HCEC 1CT (cell line): ENCODE measurements at places on chromosomes 5 and 9.

GRCh38 chr9:20944507-20944906, 86.9 kb downstream of the HACD4 start:
- DNase-seq: no peak

DNA sequence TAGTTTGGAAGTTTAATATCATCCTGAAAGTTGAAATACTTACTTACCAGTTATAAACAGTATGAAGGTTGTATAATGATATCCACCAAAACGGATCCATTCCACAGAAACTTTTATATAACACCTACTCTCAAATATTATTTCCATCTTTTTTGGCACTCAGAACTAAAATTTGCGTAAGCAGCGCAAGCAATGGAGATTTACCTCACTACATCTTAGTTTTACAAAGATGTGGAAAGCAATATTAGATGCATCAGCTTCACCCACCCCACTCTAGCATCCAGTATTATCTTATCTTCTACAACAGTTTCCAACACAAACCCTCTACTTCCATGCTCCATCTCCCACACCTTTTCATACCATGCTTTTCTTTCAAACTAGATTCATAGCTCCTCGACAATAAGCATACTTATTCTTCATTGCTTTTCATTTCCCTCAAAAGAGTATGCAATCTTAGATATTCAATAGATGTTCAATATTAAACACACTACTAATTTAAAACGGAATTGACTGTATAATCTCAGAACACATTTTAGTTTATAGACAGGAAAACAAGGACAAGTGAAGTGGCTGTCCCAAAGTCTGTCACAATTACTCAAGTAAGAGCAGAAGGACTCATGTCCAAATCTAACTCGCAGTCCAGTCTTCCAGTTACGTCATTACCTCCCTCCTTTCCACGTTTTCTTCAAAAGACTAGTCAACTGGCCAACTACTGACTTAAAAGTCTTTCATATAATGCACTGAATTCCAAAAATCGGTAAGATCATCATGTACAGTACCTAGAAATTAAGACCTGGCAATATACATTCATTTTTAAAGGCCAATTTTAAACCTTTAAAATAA, 2.2 kb downstream of the PPP2CA start:
- DNase-seq: peak; percentile 33

- no peak for DNase-seq
Measured at GRCh38 chr9:104774831-104775573, 11.1 kb downstream of the NIPSNAP3B start.

DNA sequence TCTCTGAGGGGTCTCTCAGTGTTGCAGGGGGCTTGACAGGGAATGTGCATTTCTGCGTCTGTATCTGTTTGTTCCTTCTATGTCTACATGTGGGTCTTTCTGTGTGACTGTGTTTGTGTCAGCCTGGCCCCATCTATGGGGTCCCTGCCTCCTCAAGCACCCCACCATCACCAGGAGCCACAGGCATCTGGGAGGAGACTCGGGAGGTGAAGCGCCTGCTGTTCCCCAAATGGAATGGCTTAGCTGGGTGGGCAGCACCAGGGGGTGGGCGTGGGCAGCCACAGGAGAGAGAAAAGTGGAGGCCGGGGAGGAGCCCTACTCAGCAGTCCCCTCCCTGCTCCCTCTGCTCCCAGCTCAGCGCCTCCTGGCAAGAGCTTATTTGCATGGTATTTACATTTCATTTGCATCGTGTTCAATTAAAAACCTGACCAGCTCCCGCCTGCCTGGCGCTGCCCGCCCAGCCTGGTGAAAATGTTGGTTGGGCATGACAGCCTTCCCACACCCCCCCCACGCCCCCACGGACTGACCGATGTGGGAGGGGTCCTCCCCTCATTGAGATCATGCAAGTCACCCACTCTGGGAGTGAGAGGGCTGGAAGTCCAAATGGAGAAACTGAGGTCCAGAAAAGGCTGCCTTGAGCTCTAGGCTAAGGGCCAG, 50.5 kb downstream of the CXXC5 start:
- DNase-seq: peak; percentile 40

GRCh38 chr5:117947836-117948235, 1040.5 kb downstream of the DTWD2 start:
- DNase-seq: no peak

DNA sequence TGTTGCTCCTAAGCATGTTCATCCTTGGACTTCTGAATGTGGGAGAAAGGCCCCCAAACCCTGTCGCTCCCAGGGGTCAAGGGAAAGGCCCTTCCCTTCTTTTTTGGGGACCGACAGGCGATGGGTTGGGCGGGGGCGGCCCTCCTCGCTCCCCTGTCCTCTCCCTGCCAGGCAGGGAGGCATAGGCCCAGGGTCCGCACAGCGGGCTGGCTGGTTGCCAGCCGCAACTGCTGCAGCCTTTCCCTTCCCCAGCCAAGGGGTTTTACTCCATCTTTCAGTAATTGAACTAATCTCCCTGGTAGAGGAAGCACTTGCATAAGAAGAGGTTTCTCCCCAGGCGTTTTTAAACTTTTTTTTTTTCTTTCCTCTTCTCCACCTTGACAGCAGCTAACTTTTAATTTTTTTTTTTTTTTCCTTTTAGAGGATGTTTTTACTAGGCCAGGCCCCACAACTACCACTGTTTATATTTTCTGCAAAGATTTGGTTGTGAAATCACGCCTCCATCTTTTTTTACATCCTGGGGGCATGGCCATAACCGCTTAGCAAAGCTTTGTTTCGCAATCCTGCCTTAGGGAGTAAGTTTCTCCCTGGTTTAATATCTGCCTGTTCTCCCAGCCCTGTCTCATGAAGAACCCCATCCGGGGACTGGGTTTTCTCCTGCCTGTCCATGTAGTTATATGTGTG, 216.9 kb upstream of the ZNF608 start:
- peak; percentile 85 for DNase-seq

DNA sequence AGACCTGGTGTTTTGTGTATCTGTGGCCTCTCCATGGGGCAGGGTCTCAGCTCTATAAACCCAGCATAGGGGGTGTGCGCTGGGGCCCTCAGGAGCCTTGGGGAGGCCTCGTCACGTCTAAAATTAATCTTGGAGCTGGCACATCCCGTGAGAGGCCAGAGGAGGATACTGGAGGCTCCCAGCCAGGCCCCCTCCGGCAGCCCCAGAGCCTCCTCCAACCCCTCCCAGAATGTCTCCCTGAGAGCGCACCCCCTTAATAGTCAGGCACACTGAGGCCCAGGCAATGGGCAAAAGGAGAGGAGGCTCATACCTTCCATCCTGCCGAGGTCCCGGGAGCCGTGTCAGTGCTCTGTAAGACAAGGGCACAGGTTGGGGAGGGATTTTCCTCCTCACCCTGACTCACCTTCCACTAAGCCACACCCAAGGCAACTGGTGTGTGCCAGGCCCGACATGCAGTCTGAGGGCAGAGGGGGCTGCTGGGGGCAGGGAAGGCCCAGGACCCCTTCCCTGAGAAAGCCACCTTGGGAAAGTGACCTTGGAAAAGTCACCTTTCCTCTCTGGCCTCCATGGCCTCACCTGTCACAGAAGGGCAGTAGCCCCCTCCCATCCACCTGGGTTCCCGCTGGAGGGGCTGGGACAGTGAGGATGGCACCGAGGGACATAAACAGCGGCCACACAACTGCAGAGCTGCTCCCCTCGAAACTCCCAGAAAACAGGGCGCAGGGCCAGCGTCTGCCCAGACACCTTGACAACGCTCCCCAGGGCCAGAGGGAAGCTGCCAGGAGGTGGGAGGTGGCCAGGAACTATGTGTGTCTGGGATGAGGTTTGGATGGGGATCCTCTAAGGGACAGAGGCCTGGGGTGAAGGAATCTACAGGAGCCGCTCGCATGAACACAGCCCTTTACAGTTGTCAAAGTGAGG, 2.9 kb downstream of the AK1 start:
- no peak for DNase-seq

- DNase-seq: no peak
Measured at GRCh38 chr5:117204926-117205869, 630.6 kb upstream of the SEMA6A start.
